ENCODE measurements at places on chromosomes 1 and 21. TPM values are rescaled to one million over a fixed set of nuclear protein-coding genes. Genes with fewer than 3 reads are reported as not detected.

- DNase-seq: no peak
Measured at GRCh38 chr1:190205713-190206112, 272.0 kb downstream of the BRINP3 start.

GRCh38 chr1:92923664-92924063, 37.6 kb downstream of the DIPK1A start:
- DNase-seq: no peak

- no peak for DNase-seq
Measured at GRCh38 chr1:171739656-171740055, 2.2 kb downstream of the VAMP4 start.

GRCh38 chr1:40870135-40870728, 8.1 kb upstream of the CITED4 start:
- no peak for DNase-seq

DNA sequence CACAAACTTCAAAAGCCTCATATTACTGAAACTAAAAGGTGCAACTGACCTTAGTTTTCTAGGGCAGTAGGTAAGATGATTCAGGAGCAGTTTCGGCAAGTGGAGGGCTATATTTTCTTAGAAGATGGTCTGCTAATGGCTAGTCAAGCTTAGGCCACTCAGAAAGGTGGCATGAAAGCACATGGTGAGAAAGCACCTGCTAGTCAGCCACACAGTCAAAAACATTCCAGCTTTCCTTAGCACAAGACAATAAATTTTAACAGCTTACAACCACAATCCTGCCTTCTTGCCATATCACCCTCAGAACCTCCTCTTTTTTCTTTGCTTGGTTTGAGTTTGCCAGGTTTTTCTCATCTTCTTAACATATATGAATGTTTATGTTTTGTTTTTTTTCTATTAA, 81.1 kb upstream of the SLFNL1 start:
- no peak for DNase-seq

DNA sequence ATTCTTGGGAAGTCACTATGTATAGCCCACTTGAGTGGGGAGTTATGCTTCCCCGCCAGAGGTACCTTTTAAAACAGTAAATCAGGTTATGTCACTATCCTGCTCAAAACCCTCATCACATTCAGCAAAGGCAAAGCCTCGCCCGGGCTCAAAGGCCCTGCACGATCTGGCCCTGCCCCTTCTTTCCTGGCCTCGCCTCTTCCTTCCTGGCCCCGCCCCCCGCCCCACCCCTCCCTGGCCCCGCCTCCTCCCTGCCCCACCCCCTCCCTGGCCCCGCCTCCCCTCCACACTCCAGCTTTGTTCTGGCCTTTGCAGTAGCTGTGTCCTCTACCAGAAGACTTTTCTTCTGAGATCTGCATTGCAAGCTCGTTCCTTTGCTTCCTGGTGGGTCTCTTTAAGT, 6.6 kb downstream of the LDLRAD2 start:
- DNase-seq: no peak

DNA sequence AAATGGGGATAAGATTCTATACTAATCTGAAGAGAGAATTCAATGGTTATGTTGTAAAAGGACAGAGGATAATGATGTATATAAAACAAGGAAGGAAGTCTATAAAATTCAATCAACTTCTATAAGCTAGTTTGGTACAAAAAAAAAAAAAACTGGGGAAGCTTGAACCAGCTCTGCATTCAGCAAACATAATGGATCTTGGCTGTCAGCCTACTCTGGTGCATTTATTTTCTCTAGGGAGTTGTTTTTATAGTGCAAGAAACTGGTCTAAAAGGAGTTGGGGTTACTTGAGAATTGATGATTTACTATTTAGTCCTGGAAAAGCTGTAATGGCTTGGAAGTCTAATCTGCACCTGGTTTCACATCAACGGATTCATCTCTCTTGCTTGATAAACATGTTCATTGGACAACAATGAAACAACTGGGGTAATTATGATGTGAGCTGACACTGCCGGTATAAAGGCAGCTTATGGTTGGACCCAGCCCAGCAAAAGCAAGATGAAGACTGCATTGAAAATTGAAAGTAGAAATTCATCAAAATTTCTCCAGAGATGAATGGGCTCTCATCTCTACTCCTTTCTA, 199.4 kb upstream of the NRIP1 start:
- no peak for DNase-seq

- no peak for DNase-seq
Measured at GRCh38 chr1:44701141-44701573, 26.6 kb downstream of the ARMH1 start.

GRCh38 chr1:217482356-217483102, 148.4 kb downstream of the GPATCH2 start:
- DNase-seq: no peak

DNA sequence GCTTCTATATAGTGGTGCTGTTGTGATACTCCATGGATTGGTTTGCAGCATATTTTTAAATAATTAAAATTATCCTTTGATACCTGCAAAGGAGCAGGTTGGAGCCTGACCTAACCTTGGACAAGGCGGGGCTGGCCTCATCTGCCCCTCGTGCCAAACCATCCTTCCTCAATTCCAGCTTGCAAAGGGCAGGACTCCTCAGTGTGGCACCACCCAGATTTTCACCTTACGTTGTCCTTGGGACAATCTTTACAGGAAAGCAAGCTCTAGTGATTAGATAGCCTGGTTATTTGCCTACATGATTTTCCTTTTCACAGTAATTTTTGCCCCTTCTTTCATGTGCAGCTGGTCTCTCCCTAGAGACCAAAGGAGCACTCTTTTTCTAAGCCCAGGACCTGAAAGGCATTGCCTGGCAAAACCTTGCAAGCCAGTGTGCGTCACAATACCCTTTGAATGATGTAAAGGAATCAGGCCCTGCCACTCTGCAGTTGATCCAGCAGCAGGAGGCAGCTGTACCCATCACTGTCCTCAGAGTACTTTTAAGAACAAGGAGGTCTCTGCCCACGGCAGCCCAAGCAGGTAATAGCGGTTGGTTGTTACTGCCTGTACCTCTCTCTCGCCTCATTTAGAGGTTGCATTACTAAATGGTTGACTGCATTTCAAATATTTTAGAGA, 99.4 kb downstream of the ADSS2 start:
- DNase-seq: no peak

Gene CFAP74
- not detected for total RNA-seq

Gene DHRS3
- 86.4 TPM for total RNA-seq

Gene AQP10
- not detected for total RNA-seq

Gene RAP1GAP
- 0.60 TPM for total RNA-seq

Gene ISG20L2
- 45.0 TPM for total RNA-seq

Gene STIL
- total RNA-seq: 0.85 TPM

Data from naive thymus-derived CD8-positive, alpha-beta T cell (primary cell).